ENCODE measurements at places on chromosomes 3 and 15. TPM values are rescaled to one million over a fixed set of nuclear protein-coding genes. Genes with fewer than 3 reads are reported as not detected.

Gene ACOX2
- total RNA-seq: 1.6 TPM

DNA sequence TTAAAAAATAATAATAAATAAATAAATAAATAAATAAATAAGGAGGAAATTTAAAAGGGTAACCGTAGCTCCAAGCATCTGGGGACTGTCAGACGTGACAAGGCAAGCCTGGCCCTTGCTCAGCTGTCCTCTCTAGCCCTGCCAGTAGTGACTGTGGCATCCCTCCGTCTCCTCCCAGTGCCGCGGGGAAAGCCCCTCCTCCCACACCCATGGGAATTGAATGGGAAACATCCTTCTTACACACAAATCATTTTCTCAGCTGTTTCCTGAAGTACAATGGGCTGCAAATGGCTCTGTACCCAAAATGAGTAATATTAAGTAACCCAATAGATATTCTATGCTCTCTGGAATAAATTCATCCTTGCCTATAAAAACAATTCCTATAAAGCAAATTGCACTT, 101.6 kb upstream of the RAD18 start:
- peak; percentile 86 for DNase-seq

- no peak for DNase-seq
Measured at GRCh38 chr3:113084777-113085176, 94.0 kb downstream of the GTPBP8 start.

DNA sequence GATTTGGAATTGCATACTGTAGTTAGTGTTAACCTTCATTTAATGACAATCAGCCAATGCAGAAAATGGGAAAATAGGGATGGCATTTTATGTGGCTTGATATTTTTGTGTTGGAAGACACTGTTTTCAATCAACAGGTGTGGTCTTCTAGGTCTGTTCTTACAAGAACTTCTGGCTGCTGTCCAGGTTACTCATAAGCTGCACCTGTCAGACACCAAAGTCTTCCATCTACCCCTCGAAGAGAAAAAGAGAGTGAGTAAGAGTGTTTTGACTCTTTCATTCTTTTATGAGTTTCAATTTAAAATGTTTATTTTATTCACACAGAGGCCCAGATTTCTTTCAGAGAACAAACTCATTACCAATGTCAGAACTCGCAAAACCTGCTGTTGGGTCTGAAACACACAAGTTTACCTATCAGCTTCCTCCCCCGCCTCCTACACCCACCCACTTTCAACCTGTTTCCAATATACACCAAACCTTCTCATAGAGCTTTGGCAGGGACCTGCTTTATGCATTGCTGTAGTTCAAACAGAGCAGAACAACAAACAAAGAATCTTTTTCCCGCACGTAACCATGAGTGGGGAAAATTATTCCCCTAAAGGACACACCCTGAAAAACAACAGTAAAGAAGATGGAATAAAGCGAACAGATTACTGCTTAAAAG, 767.7 kb upstream of the ALCAM start:
- DNase-seq: no peak

DNA sequence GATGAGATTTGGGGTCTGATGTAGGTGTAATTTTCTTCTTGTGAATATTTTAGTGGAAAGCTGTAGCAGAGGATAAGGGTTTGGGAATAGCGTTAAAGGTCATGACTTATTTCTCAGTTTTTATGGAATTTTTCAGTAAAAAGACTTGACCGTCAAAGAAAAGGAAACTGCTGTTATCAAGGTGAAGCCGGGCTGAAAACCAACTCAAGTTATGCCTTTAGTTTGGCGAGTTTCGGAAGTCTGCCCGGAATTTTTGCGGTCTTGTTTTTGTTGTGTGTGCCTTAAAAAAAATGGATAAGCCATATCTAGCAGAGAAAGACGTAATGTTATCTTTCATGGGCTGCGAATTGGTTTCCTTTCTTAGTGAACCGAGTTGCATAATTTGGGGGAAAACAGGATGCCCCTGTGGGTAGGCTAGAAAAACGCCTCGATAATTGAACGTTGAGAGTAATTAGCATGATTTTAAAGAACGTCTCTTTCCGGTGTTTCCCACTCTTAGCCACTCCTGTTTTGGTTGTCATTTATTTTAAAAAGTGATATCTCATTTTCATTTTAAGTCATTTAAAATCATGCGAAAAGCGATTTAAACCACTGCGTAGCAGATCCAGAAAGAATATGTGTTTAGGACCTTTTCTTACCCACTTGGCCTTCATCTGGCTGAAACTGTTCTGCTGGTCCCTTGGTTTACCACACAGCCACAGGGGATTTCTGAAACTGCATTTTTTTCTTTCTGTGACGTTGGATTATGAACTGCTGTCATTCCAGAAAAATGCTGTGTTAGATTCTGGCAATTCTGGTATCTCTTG, 1.1 kb downstream of the NFKBIZ start:
- peak; percentile 74 for DNase-seq

GRCh38 chr3:123388811-123389627, 59.9 kb downstream of the ADCY5 start:
- no peak for DNase-seq
